CD14-positive monocyte (primary cell): ENCODE measurements at places on chromosomes 11 and 22. TPM values are rescaled to one million over a fixed set of nuclear protein-coding genes. Genes with fewer than 3 reads are reported as not detected.
A peak's percentile ranks its signal among the peaks of the same experiment; 100 is the strongest.

DNA sequence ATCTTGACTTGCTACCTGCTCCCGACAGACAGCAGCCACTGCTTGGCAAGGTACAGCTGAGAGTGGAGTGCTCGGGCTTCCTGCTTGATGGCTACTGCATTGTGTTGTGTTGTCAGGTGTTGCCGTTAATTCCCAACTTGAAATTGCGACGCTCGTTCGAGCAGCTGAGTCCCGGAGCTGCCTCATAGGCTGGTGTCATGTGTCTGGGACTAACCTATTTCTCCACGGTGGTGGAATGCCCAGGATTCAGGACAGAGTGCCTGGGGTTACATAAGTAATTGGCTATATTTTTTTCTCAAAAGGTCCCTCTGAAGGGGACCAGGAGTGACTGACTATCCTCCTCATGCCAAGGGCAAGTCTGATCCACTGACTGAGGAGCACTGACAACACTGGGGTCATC is 18.5 kb downstream of the COMMD9 start:
- no peaks in the 10 kb centered on the region for H3K4me1 ChIP-seq
- no peak overlapping the region for H3K27ac ChIP-seq
- no peak overlapping the region for H3K4me3 ChIP-seq
- no peak for DNase-seq

GRCh38 chr11:81071606-81072005 is 1630.8 kb upstream of the TENM4 start:
- no peaks in the 10 kb centered on the region for H3K27me3 ChIP-seq
- no peak overlapping the region for H3K27ac ChIP-seq
- no peak overlapping the region for H3K4me3 ChIP-seq

DNA sequence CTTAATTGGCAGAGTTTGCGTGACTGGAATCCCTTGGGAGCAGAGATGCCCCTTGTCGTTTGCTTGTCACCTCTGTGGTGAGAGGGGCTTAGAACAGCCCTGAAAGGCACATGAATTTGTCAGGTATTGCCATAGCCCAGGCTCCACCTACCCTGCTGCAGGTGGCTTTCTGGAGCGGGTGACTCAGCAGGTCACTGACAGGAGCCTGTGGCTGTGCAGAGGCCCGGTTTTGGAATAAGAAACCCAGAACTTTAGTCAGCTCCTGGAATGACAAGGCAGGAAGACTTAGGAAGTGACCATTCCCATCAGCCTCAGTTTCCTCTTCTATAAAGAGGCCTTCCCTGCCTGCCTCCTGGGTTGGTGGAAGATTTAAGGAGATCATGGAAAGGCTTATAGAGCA is 539.7 kb downstream of the INSC start:
- peaks cover 30% of the 10 kb centered on the region for H3K27me3 ChIP-seq
- H3K4me1 ChIP-seq: peaks cover 9% of the 10 kb centered on the region
- no peaks in the 10 kb centered on the region for H3K36me3 ChIP-seq
- DNase-seq: no peak
- H3K27ac ChIP-seq: no peak overlapping the region
- no peak overlapping the region for H3K4me3 ChIP-seq

DNA sequence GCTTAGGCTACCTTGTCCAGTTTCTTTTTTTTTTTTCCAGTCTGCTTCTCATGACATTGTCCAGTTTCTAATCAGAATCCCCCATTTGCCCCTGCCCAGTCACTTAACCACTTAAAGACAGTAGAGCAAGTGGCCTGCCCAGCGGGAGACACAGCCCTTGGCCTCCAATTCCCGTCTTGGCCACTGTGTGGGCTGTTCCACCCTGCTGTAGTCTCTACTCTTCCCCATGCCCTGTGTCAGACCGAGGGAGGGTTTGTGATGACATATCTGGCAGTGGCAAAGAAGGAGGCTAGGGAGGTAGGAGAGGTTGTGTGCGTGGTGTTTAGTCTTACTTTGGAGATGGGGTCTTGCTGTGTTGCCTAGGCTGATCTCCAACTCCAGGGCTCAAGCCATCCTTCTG is 11.5 kb downstream of the PPFIA1 start:
- H3K27me3 ChIP-seq: no peaks in the 10 kb centered on the region
- peaks cover 60% of the 10 kb centered on the region for H3K36me3 ChIP-seq
- H3K27ac ChIP-seq: no peak overlapping the region
- no peak overlapping the region for H3K4me3 ChIP-seq

GRCh38 chr11:93655047-93655446 is 6.4 kb upstream of the CEP295 start:
- H3K4me3 ChIP-seq: no peak overlapping the region
- H3K4me1 ChIP-seq: peaks cover 40% of the 10 kb centered on the region
- peak; percentile 85 for DNase-seq
- no peaks in the 10 kb centered on the region for H3K27me3 ChIP-seq
- H3K27ac ChIP-seq: peak overlapping the region; percentile 35

- H3K4me3 ChIP-seq: no peak overlapping the region
- H3K27me3 ChIP-seq: no peaks in the 10 kb centered on the region
- peaks cover 13% of the 10 kb centered on the region for H3K4me1 ChIP-seq
- no peak for DNase-seq
- peaks cover 23% of the 10 kb centered on the region for H3K36me3 ChIP-seq
Measured at GRCh38 chr11:116955949-116956348, 118.5 kb upstream of the APOA1 start.

The DCHS1 gene
- 0.01 TPM for polyA plus RNA-seq

The NCF4 gene
- polyA plus RNA-seq: 209 TPM

The CRYBA4 gene
- polyA plus RNA-seq: not detected in 2 replicates
